ENCODE measurements at places on chromosomes 11 and 22.

- DNase-seq = no peak
Observed at GRCh38 chr22:34879001-34879400, 187.0 kb upstream of the ISX start.

DNA sequence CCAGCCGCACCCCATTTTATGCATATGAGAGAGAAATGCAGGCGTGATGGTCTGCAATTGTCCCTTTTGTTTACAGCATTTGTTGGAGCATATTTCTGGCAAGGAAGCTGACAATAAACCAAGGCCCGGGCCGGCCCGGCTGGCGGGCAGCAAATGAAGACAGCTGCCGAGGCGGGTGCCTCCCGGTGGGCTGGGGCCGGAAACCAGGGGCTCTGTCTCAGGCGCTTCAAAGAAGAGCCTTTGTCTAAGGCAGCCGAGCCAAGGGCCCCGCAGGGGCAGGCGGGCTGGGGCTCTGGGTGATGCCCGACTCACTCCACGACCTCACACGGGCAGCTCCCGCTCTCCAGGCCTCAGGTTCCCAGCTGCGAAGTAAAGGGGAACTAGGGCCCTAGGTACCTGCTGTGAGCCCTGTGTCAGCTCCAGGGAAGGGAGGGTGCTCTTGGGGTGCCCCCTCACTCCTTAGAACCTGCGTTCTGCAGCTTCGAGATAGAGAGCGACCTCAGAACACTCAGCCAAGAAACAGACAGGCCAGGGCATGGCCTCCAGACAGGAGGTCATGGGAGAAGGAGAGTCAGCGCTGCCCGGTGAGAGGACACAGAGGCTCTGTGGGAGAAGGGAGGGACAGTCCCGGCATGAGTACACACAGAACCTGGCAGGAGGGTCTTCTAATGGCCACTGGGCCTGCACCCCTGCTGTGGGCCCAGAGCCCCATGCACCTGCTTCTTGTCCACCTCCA lies 2.4 kb downstream of the LINC01488 start:
- DNase-seq = no peak

- no peak for DNase-seq
Observed at GRCh38 chr22:40739721-40740120, 60.4 kb downstream of the MCHR1 start.

GRCh38 chr11:71238285-71238875 lies 14.0 kb downstream of the SHANK2 start:
- no peak for DNase-seq

GRCh38 chr11:122179961-122180834 lies 64.2 kb upstream of the BLID start:
- no peak for DNase-seq

- DNase-seq = no peak
Observed at GRCh38 chr22:39700565-39700964, 130.0 kb downstream of the CACNA1I start.

Measured in germinal center (tissue), 1 donor.